ENCODE measurements at places on chromosomes 16 and 17. TPM values are rescaled to one million over a fixed set of nuclear protein-coding genes. Genes with fewer than 3 reads are reported as not detected.

CA7 gene
- not detected for total RNA-seq

NOG gene
- total RNA-seq = 2.0 TPM

SNN gene
- total RNA-seq = 15.3 TPM

DNA sequence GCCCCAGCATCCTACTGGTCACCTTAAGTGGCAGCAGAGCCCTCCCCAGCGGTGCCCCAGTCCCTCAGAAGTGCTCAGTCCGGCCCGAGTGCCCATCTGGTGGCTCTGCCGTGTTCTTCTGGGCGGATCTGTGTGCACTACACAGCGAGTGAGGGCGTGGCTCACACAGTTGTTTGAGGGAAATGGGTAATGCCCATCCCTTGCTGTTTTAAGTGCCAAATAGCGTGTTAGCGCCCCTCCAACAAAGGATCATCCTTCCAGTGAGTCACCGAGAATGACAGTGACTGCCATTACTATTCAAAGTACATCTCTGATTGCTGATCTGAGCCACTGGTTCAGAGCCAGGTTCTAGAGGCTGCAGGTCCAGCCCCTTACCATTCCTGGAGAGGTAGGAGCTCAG is 152.0 kb downstream of the LGALS9B start:
- no peak for DNase-seq

GRCh38 chr17:57576744-57577143 is 168.4 kb downstream of the CCDC182 start:
- no peak for DNase-seq

GRCh38 chr16:27434141-27435051 is 32.4 kb downstream of the IL21R start:
- DNase-seq = peak; percentile 59

- DNase-seq = no peak
Measured at GRCh38 chr17:33520426-33521330, 227.6 kb upstream of the ASIC2 start.
